ENCODE measurements at places on chromosomes 4 and X.

DNA sequence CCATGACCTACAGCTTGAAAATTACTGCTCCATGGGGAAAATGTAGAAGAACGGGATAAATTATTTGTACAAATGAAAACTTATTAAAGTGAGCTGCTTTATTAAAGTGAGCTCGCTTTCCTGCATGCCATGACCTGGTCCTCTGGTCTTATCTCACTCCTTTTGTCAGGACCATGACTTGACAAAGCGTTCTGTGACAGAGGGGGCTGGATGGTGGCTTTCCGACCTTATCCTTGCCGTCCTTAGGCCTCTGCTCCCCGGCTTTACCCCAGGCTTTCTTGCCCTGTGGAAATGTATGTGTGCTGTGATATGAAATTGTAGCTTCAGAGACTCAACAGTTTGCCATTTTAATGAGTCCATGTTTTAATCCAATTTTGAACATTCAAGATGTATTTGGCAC, 44.0 kb upstream of the FBXW7 start:
- DNase-seq: no peak

DNA sequence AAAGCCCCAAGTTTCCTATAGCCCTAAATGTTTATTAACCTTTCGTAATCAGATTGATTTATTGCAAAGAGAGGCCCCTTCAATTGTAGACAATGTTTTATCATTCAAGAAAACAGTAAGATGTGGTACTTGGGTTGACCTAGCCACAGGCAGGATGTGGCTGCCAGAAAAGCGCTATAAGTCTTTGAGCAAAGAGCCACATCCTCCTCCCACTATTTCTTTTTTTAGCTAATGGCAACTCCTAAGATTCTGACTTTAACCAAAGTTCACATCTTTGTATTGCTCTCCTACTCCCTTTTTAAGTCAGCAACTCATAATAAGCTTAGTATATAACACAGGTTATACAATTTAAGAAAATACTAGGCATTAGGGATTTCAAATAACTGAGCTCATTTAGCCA, 70.7 kb upstream of the PPP3CA start:
- no peak for DNase-seq

GRCh38 chr4:107862658-107863057, 37.9 kb downstream of the SGMS2 start:
- DNase-seq: no peak

- no peak for DNase-seq
Measured at GRCh38 chr4:155665054-155665453, 1.6 kb upstream of the GUCY1A1 start.

GRCh38 chr4:4762909-4763821, 96.3 kb upstream of the MSX1 start:
- peak; percentile 48 for DNase-seq

DNA sequence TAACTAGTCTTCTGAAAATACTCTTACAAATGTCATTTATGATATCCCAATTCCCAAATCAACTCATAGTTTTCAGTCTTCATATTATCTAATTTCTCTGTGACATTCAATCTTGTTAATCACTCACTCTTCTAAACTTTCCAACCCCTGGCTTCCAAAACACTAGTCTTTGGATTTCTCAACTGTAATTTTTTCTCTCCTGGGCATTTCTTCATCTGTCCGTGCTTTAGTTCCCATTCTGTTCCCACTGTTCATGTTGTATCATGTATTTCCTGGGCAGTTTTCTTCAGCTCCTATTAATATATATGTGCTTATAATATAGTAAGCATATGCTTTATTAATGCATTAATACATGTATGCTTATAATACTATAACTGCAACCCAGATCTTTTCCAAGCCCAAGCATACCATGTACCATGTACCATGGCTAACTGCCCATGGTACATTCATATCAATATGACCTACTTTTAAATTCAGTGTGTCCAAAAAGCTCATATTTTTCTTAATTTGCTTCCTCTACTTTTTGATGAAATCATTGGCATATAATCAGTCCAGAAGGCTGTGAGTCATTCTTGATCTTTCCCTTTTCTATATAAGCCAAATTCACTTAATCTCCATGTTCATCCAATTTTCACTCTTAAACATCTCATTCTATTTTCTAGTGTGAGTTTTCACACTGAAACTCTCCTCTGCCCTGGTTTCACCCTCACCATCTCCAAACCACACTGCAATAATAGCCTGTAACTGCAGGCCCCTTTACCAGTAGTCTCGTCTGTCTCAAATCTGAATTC, 21.3 kb upstream of the GK2 start:
- no peak for DNase-seq

GRCh38 chrX:117752745-117753144, 363.9 kb downstream of the KLHL13 start:
- no peak for DNase-seq

GRCh38 chr4:141240259-141240658, 19.6 kb downstream of the ZNF330 start:
- no peak for DNase-seq

- no peak for DNase-seq
Measured at GRCh38 chr4:161393602-161394001, 770.2 kb downstream of the FSTL5 start.

DNA sequence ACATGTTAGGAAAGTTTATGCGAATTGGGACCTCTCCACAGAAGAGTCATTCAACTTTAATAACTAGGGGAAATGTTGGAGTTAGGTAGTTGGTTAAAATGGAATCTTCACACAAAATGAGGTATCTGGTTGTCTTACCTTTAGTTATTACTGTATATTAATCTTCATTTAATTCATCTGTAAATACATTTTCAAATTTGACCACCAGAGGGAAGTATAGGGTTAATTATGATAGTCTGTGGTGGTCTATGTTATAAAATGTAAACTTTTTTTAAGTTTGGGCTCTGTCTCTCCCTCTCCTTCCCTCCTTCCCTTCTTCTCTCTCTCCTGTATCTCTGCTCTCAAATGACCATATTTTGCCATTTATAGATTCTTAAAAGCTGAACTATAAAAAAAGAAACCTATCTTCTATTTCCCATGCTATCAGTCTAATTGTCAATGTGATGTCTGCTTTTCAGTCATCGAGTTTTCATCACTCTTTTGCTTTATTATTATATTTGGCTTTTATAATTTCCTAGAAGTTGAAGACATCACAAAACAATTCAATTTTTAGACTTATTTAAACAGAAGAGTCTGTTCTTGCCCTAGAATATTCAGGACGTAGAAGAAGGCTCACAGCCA, 49.8 kb downstream of the TMEM144 start:
- no peak for DNase-seq
